GM12878 (cell line): ENCODE measurements at places on chromosomes 1 and 21.

GRCh38 chr1:155859234-155859829 is at the start of gene SYT11:
Gene SYT11, plus strand, starts transcription at chr1:155859567. Its CDS starts 195 bp downstream, at chr1:155859762.
- DNase-seq, result peak; percentile 91
- H3K4me3 ChIP-seq, result peak within 1 kb of the TSS; percentile 83
- peaks cover 15% of the 10 kb centered on the region for H3K4me1 ChIP-seq
- no peaks in the 10 kb centered on the region for H3K27me3 ChIP-seq

DNA sequence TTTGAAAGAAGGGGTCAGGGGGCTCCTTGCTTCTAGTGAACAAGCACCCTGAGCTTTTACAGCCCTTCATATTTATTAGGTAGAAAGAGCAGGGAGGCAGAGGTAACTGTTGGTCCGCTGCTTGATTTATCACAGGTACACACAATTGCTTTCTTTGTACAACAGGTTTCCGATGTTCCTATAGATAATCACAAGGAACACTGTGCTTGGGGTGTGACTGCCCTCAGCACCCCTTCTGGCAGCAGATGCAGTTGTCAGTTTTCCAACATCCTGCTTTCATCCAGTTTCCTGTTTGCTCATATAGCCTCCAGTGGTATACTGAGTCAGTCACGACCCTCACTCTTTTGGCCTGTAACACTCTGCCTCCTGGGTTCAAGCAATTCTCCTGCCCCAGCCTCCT is 40.6 kb downstream of the SCP2 start:
- H3K36me3 ChIP-seq, result no peaks in the 10 kb centered on the region
- H3K4me1 ChIP-seq, result no peaks in the 10 kb centered on the region
- DNase-seq, result no peak
- H3K27ac ChIP-seq, result no peak overlapping the region

GRCh38 chr1:169100208-169100607 is 6.3 kb upstream of the ATP1B1 start:
- no peak for DNase-seq
- no peak overlapping the region for H3K4me3 ChIP-seq
- no peaks in the 10 kb centered on the region for H3K36me3 ChIP-seq
- H3K27me3 ChIP-seq, result peaks cover 3% of the 10 kb centered on the region; the same call in 1 of the 2 replicates

DNA sequence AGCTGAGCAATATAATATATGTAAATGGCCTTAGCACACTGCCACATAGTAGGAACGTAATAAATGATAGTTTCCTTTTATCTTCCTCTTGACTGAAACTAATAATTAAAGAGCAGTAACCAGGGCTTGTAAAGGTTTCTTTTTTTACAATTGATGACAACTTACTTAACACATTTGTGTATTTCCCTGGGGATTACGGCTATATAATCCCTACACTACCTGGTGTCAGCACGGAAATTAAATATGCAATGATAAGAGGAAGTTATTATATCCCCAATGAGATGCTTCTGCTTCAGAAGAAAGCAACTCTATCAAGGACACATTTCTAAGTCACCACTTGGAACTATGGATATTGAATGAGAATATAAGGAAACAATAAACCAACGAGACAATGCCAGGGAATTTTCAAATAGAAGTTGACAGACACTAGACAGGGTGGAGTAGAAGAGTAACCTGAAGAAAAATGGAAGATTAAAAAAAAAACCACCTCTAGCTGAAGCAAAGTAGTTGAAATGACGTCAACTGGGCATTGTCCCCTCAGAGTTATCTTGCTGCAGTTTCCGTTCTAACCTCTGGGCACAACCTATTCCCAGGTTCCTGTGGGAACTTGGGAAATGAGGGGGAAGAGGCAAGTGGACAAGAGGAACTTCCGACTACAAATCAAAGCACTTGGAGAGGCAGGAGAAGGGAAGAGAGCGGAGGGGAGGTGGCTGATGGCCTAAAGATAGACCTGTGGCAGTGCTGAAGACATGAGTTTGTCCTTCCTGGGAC is 66.5 kb downstream of the PLPP3 start:
- no peak overlapping the region for H3K4me3 ChIP-seq
- H3K4me1 ChIP-seq, result peaks cover 20% of the 10 kb centered on the region
- DNase-seq, result no peak
- no peak overlapping the region for H3K27ac ChIP-seq
- peaks cover 1% of the 10 kb centered on the region; the same call in 1 of the 2 replicates for H3K36me3 ChIP-seq

- no peak overlapping the region for H3K4me3 ChIP-seq
- DNase-seq, result no peak
- peaks cover 11% of the 10 kb centered on the region for H3K4me1 ChIP-seq
- no peak overlapping the region for H3K27ac ChIP-seq
- H3K36me3 ChIP-seq, result no peaks in the 10 kb centered on the region
- H3K27me3 ChIP-seq, result peaks cover 8% of the 10 kb centered on the region
Observed at GRCh38 chr1:160049101-160049500, 17.3 kb upstream of the PIGM start.
